Psoas muscle (tissue), 8 donors: ENCODE measurements at places on chromosomes 2 and 18. TPM values are rescaled to one million over a fixed set of nuclear protein-coding genes. Genes with fewer than 3 reads are reported as not detected.

DNA sequence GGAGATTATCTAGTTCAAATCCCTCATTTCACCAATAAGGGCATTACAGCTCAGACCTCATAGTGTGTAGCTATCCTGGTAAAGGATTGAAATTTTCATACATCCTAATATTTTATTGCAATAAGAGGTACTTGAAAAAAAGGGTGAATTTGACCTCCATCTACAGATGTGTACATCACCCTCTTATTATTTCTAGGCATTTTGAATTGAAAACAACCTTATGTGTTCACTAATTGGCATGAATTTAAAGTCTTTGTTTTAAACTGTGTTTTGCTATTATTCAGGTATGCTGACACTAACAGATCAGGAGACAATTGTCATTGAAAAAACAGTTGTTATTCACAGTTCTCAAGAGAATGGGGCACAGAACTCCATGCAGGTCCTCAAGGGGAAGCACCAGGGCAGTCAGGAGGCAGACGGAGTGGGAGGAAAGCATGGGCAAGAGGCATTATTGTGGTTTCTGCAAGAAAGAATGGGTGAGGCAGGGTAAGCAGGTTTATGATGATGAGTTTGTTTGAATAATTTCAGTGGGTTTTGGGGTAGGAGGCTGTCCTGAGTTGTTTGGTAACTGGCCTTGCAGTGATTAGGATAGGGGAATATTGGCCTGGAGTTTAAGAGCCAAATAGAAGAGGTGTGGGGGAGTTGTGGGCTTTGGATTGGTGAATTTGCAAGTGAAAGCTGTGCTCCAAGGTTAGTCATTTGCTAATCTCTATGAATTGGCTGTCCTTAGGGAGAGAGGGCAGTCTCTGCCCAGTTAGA is 194.6 kb downstream of the GPD2 start:
- no peak for DNase-seq

DNA sequence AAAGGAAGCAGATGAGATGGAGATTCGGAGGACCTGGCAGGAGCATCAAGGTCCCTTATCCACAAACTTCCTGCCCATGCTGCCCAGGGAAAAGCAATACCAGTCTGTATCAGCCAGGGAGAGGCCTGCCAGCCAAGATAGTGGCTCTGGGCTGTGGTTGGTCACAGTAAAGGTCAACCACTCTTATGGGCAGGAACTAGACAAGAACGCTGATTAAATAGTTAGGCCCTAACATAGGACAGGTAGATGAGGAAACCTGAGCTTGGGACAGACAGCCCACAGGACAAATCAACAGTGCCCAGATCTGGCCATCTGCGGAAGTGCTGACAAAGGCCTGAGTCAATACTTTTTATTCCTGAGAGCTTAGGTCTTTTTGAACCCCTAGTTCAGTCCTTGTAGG is 10.7 kb downstream of the PSTPIP2 start:
- DNase-seq, result no peak

- no peak for DNase-seq
These were observed 19.3 kb upstream of the TMEM18 start for GRCh38 chr2:696463-696862.

DNA sequence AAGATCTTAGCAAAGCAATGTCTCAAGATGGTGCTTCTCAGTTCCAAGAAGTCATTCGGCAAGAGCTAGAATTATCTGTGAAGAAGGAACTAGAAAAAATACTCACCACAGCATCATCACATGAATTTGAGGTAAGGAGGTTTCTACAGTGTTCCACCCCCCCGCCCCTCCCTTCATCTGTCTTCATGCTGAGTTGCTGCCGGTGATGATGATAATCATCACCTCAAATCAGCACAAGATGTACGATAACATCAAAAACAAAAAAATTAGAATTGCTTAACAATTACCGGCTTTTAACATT is 14.6 kb downstream of the UGP2 start:
- no peak for DNase-seq

DNA sequence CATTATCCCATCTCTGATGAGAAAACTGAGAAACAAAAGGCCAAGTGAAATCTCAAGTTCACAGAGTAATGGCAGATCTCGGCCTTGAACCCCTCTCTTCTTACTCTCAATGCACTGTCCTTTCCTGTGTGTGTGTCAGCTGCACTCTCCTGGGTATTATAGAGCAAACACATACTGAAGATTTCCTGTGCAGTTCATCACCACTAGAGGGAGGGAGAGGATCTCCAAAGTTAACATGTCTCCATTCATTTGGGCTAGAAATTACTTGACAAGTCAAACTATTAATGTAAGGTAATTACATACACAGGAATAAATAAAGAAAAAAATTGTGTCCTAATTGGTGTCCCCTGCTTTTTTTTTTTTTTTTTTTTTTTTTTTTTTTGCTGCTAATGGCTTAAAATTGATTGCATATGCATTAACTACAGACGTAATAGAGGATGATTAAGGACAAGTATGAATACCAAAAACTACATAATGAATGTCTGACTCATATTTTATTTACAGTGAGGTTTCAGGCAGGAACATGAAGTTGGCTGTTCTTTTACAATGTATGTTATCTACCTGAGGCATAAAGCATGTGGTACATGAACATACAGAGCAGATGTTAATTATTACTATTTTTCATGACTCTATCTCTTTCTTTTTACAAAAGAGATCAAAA is 269.2 kb downstream of the NYAP2 start:
- DNase-seq, result no peak

DNA sequence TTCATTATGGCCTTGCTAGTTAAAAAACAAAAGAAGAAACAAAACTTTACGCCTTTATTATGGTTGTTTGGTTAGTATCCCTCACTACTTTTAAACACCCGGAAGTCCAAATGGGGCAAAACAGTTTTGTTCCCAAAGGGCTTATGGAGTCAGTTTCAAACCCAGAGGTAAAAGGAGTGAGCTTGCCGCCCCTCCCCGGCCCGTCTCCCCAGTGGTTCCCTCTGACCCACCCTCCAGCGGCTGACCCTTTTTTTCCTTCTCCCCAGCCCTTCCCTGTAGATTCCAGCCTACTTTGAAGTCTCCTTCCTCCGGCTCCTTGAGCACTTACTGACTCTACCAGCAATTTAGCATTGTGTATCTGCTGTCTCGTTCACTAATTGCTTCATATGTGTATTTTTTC is 209.2 kb downstream of the ICOS start:
- DNase-seq, result no peak

DNA sequence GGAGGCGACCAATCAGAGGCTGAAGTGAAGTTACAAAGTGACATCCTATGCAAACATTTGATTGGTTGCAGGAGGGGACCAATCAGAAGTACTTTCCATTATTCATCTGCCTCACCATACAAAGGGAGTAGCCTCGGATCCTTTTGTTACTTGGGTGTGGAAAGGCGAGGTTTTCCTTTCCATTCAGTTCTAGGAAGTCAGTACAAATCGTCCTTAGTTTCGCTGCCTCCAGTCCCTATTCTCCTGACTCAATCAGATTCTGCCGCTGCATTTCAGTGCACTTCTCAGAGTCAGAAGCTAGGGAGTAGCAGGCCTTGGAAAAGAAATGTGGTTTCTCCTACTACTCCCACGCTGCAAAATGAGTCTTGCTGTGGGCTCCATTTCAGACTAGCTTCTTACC is 149.4 kb downstream of the DTNA start:
- DNase-seq, result no peak

- DNase-seq, result no peak
These were observed 606.3 kb downstream of the METTL4 start for GRCh38 chr18:1965016-1965415.

DNA sequence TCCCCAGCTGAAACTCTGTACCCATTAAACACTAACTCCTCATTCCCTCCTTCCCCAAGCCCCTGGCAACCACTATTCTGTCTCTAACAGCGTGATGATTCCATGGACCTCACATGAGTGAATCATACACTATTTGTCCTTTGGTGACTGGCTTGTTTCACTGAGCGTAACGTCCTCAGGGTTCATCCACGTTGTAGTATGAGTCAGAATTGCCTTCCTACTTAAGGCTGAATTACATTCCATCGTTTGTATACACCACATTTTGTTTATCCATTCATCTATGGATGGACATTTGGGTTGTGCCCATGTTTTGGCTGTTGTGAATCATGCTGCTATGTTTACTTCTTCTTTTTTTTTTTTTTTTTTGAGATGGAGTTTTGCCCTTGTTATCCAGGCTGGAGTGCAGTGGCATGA is 19.6 kb upstream of the CABLES1 start:
- no peak for DNase-seq

DNA sequence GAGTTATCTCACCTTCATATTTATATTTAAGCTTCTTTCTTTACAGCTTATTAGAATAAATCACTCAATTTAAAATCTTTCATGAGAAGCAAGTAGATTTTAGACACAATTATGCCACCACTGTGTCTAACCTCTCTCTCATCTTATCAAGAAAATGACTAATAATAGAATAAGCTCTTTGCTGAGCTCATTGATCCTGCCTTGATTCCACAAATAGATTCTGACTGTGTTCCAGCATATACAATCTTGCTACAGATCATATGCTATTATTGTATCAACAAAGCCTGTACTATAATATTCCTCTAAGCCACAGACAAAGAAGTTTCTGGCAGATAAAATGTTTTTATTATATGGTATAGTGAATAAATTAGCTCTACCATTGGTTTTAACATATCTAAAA is 168.7 kb upstream of the GULP1 start:
- no peak for DNase-seq

DNA sequence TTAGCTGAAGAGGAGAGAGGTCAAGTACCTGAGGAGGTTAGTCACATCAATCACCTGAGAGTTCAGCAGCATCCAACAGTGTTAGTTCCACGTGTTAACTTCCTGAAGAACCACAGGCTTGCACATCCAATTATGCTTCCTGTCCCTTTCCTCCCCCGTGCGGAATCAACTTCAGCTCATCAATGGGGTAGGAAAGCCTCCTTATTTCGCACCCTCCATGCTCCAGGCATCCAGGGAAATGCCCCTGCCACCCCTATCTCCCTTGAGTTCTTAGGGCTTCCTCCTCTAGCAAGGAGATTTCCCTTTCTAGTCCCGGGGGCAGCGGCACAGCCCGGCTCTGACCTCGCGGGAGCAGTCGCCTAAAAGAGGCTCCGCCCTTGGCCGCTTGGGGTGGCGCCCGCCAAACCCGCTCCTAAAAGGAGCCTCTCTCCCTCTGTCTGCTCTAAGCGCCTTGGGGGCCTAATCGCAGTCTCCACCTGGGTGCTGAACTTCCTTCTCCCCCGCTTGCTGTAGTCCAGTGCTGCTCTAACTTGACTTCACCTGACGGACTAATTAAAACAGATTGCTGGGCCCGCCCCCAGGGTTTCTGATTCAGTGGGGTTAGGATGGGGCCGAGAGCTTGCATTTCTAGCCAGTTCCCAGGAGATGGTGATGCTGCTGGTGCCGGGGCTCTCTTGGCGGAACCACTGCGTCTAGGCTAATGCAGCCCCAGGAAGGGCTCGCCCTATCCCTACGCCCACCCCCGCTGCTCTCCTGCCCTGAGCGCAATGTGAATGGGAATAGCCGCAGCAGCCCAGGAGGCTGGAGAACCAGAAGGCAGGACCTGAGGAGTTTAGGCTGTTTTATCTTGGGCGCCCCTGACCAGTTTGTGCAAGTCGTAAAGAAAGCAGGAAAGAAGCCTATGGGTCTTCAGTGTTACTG is 3.4 kb upstream of the TET3 start:
- peak; percentile 69 for DNase-seq

GRCh38 chr2:12057436-12058166 is 311.2 kb downstream of the LPIN1 start:
- DNase-seq, result peak; percentile 25

- DNase-seq, result no peak
These were observed 354.9 kb downstream of the OSR1 start for GRCh38 chr2:19003554-19003953.

GRCh38 chr2:88492002-88492401 is 39.5 kb upstream of the FOXI3 start:
- no peak for DNase-seq

GRCh38 chr2:40318921-40319320 is 133.0 kb downstream of the SLC8A1 start:
- no peak for DNase-seq

DNA sequence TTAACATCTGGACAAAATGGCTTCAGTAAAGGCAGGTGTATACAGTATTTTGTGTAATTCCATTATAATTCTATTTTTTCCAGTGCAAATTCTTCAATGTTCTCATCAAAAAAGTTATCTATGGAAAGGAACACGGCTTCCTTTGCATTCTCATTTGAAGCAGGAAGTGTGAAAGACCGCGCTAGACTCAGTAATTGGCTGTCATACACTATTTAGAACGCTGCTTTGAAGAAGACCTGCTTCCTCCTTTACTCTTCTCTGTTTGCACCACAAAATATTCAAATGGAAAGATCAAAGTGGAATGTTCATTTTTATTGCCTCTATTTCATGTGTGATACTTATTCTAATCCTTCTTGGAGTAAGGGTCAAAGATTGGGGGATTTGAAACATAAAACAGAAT is 883.7 kb downstream of the TSN start:
- DNase-seq, result no peak

The PID1 gene
- total RNA-seq, result 10.6 TPM

The STEAP3 gene
- total RNA-seq, result 28.2 TPM

The PTH2R gene
- not detected for total RNA-seq

The CASP10 gene
- total RNA-seq, result 3.8 TPM

The CD207 gene
- total RNA-seq, result 0.20 TPM

The DNAJC5G gene
- total RNA-seq, result not detected

The IL1R2 gene
- 0.57 TPM for total RNA-seq

The PLEKHB2 gene
- 28.8 TPM for total RNA-seq

The UGT1A10 gene
- not detected for total RNA-seq

The DSG1 gene
- not detected for total RNA-seq

The TFCP2L1 gene
- 1.8 TPM for total RNA-seq

The KIF5C gene
- total RNA-seq, result 0.22 TPM
